Stimulated activated CD8-positive, alpha-beta memory T cell treated with anti-CD3 and anti-CD28 coated beads, Interleukin-15, amount 100 ng/mL, for 48 hours (primary cell): ENCODE measurements at places on chromosomes 5 and 9.

DNA sequence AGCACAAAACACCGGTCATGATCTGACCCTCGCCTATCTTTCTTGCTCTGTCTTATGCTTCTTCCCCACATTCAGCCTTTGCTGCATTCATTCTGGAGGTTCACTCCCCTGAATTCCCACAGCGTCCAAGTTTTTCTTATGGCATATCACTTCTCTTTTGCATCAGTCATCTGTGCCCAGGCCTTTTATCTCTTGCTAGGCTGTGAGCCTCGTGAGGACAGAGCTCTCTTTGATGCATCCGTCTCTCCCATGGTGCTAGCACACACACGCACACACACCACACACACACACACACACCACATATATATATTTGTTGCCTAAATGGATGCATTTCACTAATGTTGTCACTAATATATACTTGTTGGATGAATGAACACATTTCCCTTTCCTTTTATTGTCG is 45.8 kb upstream of the ATG10 start:
- DNase-seq, result no peak

GRCh38 chr9:38342532-38342931 is 50.0 kb upstream of the ALDH1B1 start:
- no peak for DNase-seq

DNA sequence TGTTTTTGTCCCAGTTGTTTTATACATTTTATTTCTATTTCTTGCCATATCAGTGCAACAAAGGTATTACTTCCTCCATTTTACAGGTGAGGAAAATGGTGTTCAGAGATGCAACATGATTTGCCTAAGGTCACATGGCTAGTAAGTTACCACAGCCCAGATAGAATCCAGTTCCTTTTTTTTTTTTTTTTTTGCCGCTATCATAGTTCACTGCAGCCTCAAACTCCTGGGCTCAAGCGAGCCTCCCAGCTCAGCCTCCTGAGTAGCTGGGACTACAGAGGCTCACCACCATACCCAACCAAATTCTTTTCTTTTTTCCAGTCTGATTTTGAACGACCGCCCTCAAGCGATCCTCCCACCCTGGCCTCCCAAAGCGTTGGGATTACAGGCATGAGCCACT is 480 bp upstream of the CCDC69 start:
- no peak for DNase-seq

DNA sequence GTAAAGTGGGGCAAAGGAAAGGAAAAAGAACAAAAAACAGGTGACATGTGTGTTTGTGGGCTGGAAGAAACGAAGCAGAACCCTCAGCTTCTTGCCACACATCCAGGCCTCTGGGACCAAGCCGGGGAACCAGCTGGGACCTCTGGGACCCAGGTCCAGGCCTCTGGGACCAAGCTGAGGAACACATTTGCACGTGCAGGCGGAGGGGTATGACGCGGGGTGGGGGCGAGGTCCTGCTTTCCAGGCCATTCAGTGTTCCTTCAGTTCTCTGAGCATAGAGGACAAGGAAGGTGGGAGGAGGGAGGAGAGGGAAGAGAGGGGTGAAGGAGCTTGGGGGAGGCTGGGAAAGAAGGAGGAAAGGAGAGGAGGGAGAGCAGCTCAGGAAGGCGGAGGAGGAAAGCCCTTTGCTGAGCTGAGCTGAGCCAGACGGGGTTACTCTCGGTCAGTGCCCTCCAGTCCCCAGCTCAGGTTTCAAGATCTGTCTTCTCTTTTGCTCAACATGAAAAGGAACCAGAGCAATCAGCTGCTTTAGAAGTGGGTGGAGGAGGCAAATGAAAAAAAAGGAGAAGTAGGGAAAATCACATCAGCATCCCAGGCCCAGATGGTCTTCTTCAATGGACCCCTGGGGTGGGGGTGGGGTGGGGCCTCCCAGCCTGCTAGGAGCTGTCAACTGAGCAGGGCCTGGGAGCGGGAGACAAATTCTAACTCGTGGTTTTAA is 59.1 kb downstream of the ABCA1 start:
- DNase-seq, result no peak

- DNase-seq, result no peak
These were observed 59.9 kb upstream of the ZNF354A start for GRCh38 chr5:178790371-178790770.

DNA sequence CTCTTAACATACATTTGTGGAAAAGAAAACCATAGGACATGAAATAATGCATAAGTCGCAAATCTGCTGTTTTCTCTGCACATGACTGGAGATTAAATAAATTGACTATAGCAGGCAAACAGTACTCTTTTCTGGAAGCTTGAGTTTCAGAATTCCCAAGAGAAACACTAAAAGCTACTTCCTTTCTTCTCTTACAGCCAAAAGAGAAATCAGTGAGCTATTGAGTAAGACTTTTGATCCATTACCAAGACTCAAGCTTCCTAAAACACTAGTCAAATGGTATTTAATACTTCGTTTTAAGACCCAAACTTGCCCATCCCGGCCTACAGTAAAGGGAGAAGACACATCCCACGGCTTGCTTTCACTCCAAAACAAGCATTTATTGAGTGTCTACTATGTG is 335.8 kb upstream of the PUM3 start:
- DNase-seq, result no peak

- DNase-seq, result peak; percentile 47
These were observed at the start of gene TICAM2 for GRCh38 chr5:115601701-115602590. TICAM2 (minus strand) TSS chr5:115602479; CDS start chr5:115581256, 21,223 bp downstream.

DNA sequence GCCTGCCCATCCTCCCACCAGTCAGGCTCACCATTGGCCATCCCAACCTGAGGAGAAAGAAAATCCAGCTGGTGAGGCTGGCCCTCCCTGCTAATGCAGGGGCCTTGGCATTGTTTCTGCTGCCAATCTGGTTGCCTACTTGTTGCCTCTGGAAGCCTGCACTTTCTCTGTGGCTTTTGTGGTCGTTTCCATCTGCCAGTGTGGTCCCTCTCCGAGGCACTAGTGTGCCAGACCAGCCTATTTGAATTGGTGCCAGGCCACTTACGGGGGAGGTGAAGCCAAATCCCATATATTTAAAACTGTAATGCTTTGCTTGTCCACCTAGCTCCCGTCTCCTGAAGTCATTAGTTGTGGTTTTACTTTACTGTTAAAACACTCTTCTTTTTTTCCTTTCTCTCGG is 213.4 kb upstream of the ADAMTSL1 start:
- DNase-seq, result no peak

DNA sequence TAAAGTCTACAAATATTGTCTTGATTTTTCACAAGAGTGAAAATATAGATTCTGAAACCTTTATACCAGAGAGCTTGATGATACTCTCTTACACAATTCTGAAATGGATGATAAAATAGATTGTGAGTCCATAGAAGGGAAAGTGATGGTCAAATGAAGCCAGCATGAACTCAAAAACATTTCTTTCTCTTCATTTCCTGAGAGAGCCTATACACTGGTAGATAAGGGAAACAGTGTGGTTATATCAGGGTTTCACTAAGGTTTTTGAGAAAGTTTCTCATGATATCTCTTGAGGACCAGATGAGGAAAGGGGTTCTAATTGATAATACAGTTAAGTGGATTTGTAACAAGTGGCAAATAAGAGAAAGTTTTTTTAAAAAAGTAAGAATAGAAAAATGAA is 254.1 kb downstream of the PJA2 start:
- no peak for DNase-seq

DNA sequence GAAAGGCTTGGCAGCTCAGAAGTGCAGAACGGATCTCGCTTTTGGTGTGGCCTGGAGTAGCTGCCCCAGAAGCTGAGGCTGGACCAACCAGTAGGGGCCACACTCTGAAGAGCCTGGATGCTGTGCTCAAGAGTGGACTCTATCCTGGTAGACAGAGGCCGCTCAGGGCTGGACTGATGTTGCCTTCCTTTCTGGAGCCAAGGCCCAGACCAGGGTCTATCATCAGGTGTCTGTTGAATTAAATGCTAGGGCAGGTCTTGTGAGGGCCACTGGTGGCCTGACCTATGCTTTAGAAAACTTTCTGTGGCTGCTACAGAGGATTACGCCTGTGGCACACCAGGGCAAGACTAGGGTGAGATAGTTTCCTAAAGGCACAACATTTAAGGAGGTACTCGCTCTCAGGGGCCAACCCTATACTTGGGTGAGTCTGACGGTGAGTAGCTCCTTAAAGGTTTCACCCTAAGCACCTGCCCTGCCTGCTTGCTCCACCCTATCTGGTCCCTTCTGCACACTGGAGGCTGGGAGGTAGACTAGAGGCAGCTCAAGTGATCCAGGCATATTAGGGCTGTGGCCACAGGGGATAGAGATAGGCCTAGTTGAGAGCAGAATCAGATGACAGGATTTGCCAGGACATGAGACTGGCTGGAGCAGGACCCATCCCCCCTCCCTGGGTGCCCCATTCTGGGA is 9.8 kb upstream of the IRF1 start:
- no peak for DNase-seq

- no peak for DNase-seq
These were observed 5.6 kb downstream of the NANS start for GRCh38 chr9:98062161-98062560.

- peak; percentile 34 for DNase-seq
These were observed 29.8 kb downstream of the NR4A3 start for GRCh38 chr9:99851500-99851822.

DNA sequence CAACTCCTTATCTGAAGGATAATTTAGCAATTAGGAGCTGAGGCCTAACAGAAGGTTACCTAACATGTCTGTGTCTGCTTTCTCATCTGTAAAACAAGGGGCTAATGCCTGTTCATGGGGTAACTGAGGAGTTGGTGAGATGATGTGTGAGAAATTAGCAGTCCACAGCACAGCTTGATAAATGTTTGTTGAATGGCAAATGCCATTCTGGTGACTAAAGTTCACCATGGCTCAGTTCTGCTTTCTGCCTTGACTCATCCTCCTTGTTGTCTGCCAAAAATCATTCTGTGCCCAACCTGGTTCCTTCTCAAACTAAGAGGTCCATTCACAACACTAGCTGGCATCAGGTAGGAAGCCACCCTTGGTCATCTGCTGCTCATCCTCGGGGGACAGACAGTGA is 552.0 kb upstream of the KLF4 start:
- DNase-seq, result no peak

GRCh38 chr9:3916411-3916810 is 383.5 kb downstream of the GLIS3 start:
- no peak for DNase-seq

GRCh38 chr9:128911529-128912035 is 9.2 kb upstream of the PHYHD1 start:
- DNase-seq, result no peak

- DNase-seq, result no peak
These were observed 145.7 kb upstream of the DAB2 start for GRCh38 chr5:39570403-39571027.

- no peak for DNase-seq
These were observed 27.2 kb downstream of the ANXA6 start for GRCh38 chr5:151130235-151130921.

- no peak for DNase-seq
These were observed 105.3 kb upstream of the NFIB start for GRCh38 chr9:14418941-14419937.

DNA sequence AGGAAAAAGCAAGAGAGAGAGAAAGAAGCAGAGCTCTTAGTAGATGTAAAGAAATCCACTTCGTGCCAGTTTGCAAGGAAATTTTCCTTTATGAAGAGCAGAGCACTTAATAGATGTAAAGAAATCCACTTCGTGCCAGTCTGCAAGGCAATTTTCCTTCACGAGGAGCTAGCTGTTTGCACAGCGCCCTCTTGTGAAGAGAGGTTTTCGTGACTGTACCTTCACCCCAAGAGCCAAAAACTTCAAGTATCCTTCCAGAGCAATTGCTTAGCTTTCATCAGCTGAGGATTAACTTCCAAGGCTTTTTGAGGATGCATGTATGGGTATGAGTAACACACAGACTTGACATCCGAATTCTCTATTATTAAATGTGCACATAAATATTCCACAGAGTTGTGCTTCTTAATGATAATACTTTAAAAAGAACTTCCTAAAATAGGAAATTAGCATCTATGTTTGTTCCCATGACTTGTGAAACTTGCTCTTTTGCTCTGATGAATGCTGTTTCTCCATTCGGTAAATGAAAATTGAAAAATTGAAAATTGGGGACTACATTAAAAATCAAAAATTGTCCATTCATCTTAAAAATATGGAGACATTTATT is 525.6 kb downstream of the PDE4D start:
- no peak for DNase-seq

DNA sequence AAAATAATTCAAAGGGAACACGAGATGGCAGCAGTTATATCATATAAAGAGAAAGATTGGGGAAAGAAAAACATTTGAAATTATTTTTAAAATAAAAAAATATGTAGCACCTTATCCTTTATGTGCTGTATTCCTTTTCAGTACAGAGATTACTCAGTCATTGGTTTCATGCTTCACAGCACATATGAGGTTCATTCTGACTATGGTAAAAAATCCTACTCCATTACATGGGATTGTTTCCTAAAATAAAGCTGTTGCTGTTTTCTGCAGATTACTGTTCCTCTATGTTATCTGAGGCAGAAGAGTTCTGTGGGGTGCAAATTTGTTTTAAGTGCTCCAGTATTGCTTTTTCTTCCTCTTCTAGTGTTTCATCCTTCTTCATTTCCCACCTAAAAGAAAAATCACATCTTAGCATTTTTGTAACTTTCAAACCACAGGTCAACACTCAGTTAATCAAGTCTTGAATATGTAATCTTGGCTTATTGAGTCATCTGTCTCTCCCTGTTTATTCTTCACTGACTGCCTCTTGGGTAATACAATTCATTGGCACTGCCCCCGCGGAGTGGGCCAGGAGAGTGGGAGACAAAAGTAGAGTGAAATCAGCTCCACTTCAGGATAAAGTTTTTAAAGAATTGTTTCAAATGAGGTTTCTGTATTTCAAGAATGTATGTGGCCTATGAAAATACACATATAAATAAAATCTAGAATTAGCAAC is 412.5 kb upstream of the POU5F2 start:
- DNase-seq, result no peak

DNA sequence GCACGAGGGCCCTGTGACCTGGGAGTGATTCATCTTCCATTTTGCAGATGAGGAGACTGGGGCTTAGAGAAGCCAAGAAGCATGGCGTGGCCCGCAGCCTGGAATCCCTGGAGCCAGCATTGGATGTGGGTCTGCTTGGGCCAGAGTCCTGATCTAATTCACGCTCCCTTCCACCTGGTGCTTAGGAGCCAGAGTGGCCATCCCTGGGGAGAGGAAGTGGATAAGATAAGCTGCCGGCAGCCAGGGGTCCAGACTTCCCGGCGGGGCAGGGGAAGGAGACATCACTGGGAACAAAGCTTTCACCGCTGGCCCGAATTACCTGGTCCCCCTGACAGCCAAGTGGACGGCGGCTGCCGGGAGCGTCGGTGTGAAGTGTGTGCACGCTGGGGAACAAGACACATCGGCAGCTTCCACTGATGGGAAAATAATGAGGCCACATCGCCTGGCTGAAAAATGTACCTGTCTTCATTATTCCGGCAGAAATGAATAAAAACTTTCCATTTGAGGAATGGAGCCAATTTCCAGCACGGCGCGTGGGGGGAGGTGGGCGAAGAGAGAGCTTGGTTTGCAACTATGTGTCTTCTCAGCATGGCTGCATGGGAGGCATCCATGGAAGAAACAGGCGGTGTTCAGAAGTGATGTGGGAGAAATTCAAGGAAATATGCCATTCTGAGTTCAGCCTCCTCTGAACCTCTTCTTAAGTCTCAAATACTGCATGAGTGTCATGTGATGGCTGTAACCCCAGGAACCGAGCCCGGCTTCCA is 78.5 kb downstream of the OLFM1 start:
- DNase-seq, result no peak
